Inflammatory macrophage treated with lipopolysaccharide for 1 hour (primary cell): ENCODE measurements at places on chromosomes 2 and 18.

GRCh38 chr18:22528291-22528690 is 110.6 kb upstream of the CTAGE1 start:
- no peak for DNase-seq

DNA sequence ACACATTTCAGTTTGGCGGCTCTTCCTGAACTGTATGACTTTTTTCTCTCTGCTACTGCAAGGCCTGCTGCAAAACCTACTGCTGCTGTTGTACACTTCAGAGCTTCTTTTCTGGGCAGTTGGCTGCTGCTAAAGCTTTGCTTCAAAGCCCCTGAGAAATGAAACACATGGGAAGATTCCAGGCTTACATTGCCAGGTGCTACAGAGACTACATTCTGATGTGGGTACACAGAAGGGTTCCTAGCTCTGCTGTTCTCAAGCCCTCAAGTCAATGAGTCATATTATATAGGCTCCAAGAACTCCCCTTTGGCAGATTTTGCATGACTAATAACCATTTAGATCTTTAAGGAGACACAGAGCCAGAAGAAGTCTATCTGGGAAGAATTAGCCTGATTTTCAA is 12.9 kb upstream of the PGAP1 start:
- no peak for DNase-seq

DNA sequence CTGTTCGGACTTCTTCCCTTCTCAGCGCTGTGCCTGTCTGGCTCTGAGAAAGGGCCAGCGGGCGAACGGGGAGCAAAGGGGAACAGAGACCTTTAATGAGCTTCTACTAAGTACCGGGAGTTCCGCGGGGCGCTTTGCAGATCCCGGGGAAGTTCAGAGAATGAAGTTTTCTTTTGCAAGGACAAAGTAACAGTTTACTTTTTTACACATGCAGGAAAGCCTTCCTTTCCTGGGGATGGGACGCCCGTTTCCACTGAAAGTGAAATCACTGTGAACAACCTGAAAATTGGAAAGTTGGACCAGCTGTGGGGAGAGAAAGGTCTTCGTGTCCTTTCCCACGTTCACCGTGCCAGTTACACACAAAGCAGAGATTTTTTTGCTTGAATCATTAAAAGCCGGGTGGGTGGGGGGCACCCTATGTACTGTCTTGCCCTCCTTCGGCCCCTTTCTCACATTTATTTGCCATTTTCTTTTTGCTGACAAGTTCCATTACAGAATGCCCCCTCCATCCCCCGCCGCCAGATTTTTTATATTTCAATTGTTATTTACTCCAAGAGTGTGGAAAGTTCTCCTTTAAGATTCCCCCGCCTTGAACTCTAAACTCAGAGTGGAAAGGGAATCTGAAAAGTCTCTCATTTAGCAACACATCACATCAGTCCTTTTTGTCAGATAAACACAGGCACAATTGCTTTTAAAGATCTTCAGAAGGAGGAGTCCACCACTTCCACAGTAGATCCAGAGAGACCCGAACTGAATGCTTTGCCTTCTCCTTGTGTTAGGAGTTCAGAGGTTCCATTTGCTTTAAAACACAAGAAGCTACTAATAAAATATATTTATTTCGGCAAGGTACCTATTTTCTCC is 1.1 kb upstream of the FN1 start:
- DNase-seq, result peak; percentile 53

DNA sequence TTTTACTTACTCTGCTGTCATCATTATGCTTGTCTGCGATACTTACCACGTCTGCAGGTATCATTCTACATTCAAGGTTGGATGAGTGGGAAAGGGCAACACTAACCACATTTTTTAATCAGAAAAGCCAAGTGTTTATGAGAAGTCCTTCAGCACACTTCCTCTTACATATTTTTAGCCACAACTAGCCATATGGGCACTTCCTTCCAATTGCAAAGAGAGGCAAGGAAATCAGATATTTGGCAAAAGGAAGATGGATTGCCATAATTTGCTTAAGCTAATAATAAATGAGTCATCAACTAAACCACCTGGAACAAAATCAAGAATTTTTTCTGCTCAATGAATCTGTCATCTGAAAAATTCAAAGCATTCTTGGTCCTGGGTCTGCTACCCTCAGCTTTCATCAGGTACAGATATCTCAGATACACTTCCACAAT is 16.7 kb upstream of the MRO start:
- peak; percentile 60 for DNase-seq
